Type B pancreatic cell (in vitro differentiated cells): ENCODE measurements at places on chromosomes 13 and 19. TPM values are rescaled to one million over a fixed set of nuclear protein-coding genes. Genes with fewer than 3 reads are reported as not detected.

DNA sequence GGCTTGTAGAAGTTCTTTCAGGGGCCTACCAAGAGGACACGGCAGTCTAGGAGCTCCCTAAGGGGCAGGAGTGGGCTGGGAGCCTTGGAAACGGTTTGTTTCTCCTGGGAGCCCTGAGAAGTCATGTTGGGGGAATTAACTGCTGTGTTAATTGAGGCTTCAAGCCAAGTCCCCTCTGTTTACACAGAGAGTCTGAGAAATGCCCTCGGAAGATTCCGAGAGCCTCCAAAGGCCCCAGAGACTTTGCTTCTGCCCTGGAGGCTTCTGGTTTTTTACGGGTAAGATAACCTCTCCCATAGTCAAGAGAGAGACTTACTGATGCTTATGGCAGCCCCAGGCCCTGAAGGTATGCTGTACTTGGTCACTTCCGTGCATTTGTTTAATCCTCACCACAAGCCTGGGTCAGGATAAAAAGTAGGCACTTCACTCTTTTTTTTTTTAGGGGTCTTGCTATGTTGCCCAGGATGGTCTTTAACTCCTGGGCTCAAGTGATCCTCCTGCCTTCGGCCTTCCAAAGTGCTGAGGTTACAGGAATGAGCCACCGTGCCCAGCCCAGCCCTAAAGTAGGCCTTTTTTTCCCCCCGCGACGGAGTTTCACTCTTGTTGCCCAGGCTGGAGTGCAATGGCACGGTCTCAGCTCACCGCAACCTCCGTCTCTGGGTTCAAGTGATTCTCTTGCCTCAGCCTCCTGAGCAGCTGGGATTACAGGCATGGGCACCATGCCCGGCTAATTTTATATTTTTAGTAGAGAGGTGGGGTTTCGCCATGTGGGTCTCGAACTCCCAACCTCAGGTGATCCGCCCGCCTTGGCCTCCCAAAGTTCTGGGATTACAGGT lies 15.2 kb downstream of the IER2 start:
- peaks cover 39% of the 10 kb centered on the region for H3K4me1 ChIP-seq
- peak overlapping the region; percentile 85 for H3K4me3 ChIP-seq
- H3K27me3 ChIP-seq, result no peaks in the 10 kb centered on the region
- DNase-seq, result no peak

DNA sequence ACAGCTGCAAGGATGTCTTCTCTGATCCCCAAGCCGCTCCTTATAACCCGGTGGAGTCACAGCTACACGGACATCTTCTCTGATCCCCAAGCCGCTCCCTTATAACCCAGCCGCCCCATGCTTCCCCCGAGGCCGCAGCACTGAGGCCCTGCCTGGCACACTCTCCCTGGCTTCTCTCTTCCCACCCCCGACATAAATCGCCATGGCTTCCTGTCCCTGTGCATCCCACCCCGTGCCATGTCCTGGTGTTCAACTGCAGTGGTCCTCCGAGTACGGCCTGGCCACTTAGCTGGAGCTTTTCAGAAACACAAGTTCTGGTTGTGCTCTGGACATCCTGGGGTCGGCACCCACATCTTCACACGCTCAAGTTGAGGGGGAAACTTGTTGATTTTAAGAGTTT lies 60.4 kb downstream of the RASA3 start:
- DNase-seq, result no peak
- no peaks in the 10 kb centered on the region for H3K27me3 ChIP-seq
- no peaks in the 10 kb centered on the region for H3K36me3 ChIP-seq
- no peak overlapping the region for H3K27ac ChIP-seq
- H3K4me3 ChIP-seq, result no peak overlapping the region
- H3K4me1 ChIP-seq, result peaks cover 41% of the 10 kb centered on the region

DNA sequence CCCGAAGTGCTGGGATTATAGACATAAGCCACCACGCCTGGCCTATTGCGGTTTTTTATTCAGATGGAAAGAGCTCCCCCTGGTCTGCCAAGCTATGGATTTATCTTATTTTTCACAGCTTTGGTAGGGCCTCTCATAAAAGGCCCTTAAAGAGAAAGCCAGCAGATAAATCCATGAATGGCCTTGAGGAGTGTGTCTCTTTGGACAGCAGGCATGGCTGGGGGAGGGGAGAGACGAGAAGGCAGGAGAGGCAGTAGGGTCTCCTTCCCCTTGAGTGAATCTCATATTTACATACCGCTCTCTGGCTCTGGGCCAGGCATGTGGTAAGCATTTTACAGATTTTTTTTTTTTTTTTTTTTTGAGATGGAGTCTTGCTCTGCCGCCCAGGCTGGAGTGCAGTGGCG lies 25.2 kb downstream of the MARK4 start:
- no peak for DNase-seq
- peaks cover 7% of the 10 kb centered on the region for H3K36me3 ChIP-seq
- H3K4me3 ChIP-seq, result peak overlapping the region; percentile 55

The NTF4 gene
- 3.9 and 5.2 TPM in 2 replicates for total RNA-seq

The HPN gene
- total RNA-seq, result 15.1 and 17.1 TPM in 2 replicates

The PDE4C gene
- 0.33 and 0.89 TPM in 2 replicates for total RNA-seq

DNA sequence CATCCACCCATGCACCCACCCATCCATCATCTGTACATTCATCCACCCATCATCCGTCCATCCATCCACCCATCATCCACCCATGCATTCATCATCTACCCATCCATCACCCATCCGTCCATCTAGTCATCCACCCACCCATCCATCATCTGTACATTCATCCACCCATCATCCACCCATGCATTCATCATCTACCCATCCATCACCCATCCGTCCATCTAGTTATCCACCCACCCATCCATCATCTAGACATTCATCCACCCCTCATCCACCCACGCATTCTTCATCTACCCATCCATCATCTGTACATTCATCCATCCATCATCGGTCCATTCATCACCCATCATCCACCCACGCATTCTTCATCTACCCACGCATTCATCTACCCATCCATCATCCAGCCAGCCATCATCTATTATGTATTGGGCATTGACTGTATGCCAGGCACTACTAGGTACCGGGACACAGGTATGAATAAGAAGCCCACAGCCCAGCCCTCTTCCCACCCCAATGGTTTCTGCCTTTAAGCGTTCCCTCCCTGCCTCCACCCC lies 16.7 kb upstream of the GALP start:
- no peak for DNase-seq
- H3K4me3 ChIP-seq, result no peak overlapping the region
- H3K36me3 ChIP-seq, result peaks cover 19% of the 10 kb centered on the region
- peaks cover 3% of the 10 kb centered on the region for H3K27me3 ChIP-seq
